ENCODE measurements at places on chromosomes 11 and 22.

GRCh38 chr11:111851636-111852035 is 19.7 kb downstream of the ALG9 start:
- DNase-seq = no peak

DNA sequence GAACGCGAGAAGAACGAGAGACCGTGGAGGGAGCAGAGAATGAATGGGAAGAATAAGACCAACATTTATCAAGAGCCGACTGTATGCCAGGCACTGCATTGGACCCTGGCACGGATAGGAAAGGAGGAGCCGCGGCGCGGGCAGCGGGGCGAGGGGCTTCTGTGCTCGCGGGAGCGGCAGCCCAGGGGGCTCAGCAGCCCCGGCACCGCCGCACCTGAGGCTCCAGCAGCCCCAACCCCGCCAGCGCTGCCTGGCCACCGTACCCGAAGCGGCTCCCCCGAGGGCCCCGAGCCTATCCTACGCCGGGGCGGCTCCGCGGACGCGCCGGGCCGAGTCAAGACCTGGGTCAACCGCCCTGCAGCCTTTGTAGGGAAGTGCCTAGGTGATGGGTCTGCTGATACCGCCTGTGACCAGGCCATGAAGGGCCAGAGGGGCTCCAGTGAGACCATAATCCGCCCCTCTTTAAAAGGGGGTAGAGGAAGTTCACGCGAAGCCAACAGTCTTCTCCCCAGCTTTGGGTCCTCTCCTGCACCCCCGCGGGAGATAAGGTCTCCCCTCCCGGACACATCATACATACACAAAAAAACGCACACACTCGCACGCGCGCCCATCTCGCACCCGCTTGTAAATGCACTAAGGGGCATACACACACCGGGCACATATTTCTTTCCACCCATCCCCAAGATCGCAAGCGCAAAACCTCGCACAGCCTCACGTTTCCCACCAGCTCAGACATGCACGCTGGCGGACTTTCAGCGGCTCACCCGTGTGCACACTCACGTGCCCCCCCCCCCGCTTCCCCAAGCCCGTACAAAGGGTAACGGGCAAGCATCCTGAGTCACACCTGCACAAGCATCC is 935 bp upstream of the RTN4RL2 start:
- DNase-seq = no peak

- DNase-seq = no peak
These were observed 7.7 kb upstream of the F2 start for GRCh38 chr11:46711303-46711702.

- no peak for DNase-seq
These were observed 12.5 kb downstream of the MIF start for GRCh38 chr22:23906641-23907040.

DNA sequence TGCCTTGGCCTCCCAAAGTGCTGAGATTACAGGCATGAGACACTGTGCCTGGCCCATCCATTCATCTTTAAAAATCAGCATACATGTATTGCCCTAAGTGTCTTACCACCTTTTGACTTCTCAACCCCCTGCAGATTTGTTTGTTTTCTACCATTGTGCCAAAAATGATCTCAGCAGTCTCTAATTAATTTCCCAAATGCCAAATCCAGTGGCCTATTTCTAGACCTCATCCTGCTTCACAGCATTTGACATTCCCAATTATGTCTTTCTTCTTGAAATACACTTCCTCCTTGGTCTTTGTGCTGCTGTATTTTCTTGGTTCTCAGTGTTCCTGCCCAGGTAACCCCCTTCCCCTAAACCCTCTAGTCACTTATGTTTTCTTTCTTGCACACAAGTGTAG is 46.0 kb upstream of the GRAMD1B start:
- DNase-seq = no peak

GRCh38 chr11:82906931-82907330 is 5.4 kb downstream of the DDIAS start:
- DNase-seq = no peak

DNA sequence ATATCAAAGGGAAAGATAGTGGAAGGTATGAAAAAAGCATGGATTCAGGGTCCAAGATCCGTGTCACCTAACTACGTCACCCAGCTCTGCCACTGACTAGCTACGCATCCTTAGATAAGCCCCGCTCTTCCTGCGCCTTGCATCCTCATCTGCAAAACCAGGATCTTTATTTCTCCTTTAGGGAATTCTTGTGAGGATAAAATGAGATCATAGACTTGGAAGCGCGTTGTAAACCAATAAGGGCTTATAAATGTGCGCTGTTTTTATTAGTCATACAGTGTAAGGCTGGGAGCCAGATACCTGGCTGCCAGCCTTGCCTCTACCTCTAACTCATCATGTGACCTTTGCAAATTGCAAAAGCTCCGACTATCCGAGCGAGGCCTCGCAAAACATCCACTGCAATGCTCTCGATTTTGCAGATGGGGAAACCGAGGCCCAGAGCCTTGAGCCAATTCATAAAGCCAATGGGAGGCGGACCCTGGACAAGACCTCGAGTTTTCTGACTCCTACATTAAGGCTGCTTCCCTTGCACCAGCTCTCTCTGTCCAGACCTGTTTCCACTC is 753 bp downstream of the PRPF19 start:
- no peak for DNase-seq

DNA sequence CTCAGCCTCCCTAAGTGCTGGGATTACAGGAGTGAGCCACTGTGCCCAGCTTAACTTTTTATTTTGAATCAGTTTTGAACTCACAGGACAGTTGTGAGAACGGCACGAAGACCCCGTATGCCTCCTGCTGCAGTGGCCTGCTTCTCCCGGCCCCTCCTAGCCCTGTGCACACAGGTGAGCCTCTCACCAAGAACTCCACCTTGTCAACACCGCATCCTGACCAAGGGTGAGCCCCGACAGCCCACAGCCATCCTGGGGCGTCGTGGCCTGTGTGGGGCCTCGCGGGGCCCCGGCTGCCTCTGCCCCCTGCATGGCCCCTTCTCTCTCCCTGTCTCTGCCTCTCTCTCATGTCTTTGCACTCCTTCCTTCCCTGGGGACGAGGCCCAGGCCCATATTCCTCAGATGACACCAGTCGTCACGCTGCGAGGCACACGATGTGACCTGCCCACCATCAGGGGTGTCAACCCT is 38.8 kb downstream of the GNB1L start:
- no peak for DNase-seq

DNA sequence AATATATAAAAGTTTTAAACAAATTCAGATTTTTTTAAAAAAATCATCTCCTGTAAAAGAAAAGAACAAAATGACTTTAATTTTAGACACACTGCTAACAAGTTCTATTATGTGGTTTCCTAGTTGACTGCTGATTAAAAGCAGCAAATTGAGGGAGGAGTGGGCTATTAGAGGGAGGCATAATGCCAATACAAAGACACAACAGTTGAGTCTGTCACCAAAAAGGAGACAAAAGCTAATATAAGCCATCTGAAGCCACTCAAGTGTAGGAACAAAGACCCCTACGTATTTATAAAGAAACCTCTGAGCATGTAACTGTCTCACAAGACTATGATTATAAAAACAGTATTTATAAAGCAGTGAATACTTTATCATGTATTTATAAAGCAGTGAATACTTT is 28.6 kb downstream of the TMEM123 start:
- DNase-seq = no peak

DNA sequence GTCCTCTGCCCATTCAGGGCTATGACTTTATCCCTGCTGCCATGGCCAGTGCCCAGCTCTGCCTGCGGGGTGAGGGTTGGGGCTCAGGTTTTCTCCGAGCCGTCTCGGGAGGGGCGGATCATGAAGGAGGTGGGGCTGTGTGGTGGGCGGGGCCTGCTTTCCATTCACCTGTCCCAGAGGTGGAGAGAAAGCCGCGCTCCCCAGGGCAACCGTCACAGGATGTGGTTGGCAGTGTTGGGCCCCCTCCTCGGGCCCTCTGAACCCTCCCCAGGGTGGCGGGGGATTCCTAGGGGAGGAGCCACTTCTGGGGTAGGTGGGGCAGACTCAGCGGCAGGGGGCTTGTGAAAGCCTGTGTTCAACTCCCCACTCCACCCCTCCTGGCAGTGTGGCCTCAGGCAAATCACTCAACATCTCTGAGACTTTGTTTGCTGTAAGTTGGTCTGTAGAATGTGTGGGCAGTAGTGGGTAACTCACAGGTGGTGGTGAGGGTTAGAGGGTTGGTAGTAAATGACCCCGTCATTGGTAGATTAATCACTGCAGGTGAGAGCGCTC is 50.3 kb downstream of the CD6 start:
- no peak for DNase-seq

- peak; percentile 72 for DNase-seq
These were observed 79.4 kb upstream of the PPARA start for GRCh38 chr22:46070803-46071450.

GRCh38 chr11:104844451-104844850 is 53.8 kb downstream of the CASP12 start:
- DNase-seq = no peak

DNA sequence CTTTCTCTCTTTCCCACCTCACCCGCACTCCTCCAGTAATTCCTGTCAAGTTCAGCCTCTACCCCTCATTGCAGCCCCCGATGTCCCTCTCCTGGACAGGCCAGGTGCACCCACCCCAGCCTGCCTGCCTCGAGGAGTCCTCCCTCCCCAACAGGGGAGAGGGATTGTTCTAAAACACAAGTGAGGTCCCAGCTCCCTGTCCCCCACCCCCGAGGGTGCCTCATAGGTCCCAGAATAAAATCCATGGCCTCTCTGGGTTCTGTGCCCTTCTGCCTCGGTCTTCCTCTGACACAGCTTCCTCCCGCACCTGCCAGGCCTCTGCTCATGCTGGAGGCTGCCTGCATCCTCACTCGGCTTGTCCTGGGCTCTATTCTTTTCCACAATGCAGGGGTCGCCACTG is 720.1 kb downstream of the BRD1 start:
- no peak for DNase-seq

DNA sequence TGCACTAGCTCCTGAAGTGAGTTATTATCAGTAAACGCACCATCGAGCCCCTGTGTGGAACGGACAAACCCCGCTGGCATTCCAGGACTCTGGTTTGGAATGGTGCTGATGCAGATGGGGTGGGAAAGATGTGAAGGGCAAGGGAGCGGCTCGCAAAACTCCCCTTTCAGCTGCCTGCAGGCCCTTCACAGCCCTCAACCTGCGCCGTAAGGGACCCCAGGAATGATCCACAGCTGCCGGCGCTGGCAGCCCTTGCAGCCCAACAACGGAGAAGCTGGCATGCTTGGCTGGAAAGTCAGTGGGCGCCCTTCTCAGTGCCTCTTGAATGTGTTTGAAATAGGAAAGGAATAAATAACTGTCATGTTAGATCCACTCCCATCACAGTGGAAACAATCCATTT is 1445.5 kb downstream of the BRD1 start:
- no peak for DNase-seq

GRCh38 chr22:46845296-46846149 is 83.1 kb downstream of the TBC1D22A start:
- no peak for DNase-seq

DNA sequence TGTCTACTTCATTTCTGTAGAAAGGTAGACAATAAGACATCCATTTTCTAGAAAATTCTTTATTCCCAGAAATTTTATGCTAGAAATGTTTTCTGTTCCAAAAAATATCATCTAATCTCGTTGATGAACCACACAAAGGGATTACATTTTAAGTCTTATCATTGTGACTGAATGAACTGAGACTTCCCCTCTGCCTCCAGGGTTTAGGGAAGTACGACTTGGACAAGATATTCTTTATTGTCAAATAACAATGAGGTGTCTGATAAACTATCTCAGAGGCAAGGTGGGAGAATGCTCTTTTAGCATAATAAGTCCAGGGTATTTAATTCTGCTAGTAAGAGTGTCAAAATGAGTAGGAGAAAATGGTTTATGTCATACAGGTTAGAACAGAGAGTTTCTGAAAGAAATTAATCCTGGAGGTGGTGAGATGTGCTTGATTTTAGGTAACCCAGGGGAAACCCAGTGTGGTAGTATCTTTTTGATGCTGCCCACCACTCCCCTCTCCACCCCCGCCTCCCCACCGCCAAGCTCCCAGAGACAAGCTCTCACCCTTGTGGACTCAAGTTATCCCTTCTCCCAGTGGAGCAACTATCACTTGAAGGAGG is 100.6 kb downstream of the CD44 start:
- no peak for DNase-seq

DNA sequence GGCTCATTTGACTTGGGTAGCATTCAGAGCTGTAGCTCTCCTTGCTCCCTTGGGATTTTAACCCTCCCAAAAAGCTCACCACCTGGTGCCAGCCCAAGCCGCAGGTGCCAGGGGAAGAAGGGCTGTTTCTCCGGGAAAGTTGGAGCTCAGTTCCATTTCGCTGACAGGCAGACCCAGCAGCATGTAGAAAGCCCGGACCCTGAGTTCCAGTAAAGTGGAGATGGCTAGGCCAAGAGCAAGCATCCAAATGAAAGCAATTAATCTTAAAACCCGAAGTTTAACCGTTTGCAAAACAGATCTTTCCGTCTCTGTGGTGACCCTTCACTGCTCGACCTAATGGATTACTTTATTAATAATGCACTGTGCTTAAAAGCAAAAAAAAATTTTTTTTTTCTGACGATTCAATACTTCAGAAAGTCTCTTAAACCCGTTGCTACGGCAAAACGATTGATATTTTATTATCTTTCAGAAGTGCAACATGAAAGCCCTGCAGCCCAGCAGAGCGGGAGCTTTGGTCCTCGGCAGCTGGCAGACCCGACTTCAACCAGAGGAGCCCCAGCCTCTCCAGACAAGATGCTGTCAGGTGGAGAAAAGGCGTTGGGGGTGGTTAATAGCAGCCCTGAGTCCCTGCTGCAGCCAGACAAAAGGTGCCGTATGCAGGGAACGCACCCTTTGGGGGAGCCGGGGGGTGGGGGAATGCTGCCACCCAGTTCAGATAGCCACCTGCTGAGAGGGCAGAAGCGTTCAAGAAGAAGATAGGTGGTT is 3.3 kb downstream of the LMO1 start:
- peak; percentile 2 for DNase-seq

- no peak for DNase-seq
These were observed 17.2 kb upstream of the CD59 start for GRCh38 chr11:33753304-33753967.

DNA sequence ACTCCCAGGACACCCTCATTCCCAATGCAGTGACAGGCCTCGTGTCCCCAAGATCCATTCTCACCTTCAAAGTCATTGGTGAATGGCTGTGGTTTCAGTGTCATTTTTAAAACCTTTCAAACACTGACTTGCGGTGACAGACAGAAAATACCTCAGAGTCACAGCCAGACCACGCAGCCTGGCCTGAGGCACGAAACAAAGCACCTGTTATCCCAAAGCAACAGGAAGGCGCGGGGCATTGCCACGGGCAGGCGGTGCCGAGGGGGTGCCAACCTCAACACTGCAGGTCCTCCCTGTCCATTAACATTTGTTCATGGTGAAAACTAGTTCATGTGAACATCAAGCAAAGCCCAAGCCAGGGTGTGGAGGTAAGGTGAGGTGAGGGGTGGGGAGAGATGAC is 38.2 kb downstream of the RPUSD4 start:
- no peak for DNase-seq

GRCh38 chr11:88175569-88176075 is 379 bp upstream of the RAB38 start:
- no peak for DNase-seq

GRCh38 chr11:14181121-14181520 is 177.9 kb downstream of the RRAS2 start:
- DNase-seq = no peak
